Activated T-cell treated with anti-CD3 and anti-CD28 coated beads, Interleukin-2, amount 50 U/mL, for 48 hours (primary cell): ENCODE measurements at places on chromosomes 7 and 10.

DNA sequence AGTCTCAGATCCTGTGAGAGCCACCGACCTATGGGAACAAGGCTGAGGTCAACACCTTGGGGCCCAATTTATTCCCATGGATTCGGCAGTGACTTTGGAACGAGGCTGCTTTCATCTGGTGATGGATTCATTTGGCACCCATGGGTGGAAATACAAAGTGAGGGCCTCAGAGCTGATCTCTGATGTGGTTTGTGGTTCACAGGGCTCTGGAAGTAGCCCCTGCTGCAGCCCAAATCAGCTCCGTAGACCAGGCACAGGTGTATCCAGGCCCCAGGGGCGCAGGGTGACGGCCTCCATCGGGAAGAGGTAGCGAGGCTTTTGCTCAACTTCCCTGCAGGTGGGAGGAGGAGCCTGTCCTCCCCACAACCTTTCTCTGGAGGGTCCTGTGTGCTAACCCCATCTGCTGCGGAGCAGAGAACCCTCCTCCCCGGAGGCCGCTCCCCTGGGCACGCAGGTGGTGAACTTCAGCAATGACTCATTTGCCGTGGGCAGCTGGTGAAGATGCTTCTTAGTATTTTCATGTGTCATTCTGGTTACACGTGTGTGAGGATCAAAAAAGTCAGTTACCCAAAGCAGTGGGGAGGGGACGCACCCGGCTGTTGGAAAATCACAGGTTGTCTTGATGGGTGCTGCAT is 7.5 kb upstream of the JAKMIP3 start:
- peak; percentile 36 for DNase-seq

GRCh38 chr7:517774-518629 is 1.6 kb downstream of the PDGFA start:
- DNase-seq, result peak; percentile 29

DNA sequence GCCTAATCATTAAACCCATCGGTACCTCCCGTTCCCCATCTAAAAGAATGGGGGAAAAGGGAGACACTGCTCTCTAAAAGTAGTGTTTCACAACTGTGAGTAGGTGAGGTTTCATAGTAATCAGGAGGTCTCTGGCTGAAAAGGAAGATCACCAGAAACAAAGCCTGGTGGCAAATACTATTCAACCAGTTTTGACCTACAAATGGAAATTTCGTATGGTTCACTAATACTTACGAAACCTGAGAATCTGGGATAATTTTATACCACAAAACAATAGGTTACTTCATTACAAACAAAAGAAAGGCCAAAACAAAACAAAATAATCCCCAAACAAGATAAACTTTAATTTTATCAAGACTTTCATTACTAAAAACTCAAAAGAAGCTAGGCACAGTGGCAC is 28.4 kb upstream of the ANLN start:
- no peak for DNase-seq

DNA sequence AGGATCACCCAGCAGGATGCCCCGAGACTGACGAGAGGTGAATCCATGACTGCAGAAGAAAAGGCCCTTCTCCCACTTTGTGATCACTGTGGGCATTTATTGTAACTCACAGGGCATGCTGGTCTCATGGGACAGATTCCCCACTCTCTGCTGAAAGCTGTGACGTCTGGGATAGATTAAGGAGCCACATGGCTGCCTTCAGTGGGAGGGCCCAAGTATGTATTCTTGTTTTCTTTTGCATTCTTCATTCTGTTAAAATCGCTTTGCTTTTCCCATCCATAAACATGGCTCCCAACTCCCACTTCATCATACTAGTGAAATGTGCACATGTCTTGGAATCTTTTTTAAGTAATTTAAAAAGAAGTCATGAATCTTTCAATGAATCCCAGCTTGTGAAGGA is 67.2 kb downstream of the FAM107B start:
- no peak for DNase-seq

DNA sequence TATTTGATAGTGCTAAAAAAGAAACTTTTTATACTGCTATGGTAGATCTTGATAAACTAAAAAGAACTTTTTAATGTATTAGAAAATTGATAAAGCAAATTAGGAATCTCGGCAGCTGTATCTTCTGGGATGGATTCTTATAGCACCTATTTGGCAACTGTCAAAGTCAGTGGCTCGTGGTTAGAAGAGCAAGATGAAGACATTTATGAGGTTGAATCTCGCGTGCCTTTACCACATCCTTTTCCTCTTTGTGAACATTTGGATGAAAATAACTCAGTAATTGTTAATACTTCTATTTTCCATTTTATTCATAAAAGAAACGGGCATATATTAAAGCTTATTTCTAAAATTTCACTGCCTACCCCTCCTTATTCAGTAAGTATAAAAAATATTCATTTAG is 76.2 kb downstream of the CYP51A1 start:
- DNase-seq, result no peak

- DNase-seq, result no peak
Observed at GRCh38 chr10:88082391-88082790, 219.0 kb downstream of the PTEN start.

DNA sequence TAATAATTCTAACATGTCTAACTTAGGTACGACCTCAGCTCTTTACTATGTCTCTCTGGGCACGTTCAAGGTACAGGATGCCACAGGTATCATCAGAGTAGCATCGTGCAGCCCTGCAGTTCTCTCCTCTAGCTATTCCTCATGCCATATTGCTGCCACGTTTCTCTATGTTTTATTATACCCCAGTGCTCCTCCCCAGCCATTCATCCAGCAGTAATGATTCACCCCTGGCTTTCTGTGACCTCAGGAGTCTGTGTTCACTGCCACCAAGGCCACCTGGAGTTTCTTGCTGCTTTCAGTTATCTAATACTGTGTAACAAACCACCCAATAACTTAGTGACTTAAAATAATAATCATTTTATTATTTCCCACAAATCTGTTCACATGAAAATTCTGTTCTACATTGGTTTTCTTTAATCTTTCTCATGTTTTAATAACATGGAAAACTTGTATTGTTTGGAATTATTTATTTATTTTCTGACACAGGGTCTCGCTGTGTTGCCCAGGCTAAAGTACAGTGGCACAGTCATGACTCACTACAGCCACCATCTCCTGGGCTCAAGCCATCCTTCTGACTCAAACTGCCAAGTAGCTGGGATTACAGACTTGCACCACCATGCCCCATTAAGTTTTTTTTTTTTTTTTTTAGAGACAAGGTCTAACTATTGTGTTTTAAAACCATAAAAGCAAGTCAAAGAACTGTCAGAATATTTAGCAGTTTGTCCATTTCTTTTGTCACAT is 21.8 kb downstream of the REEP3 start:
- no peak for DNase-seq

DNA sequence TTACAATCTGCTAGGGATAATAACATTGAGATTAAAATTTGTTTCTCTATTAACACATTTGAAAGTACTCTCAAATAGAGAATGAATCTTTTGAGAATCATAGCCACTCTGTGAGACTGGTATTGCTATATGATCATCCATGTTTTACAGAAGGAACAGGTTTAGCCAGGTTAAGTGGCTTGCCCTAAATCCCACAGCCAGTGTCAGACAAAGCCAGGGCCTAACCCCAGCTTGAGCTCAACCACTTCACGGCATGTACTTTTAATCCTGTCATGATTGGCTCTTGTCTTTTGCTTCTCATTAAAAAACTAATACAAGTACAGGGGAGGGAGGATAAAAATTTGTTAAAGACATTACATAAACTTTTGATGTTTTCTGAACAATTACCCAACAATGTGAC is 3.8 kb upstream of the ZNRF2 start:
- no peak for DNase-seq

DNA sequence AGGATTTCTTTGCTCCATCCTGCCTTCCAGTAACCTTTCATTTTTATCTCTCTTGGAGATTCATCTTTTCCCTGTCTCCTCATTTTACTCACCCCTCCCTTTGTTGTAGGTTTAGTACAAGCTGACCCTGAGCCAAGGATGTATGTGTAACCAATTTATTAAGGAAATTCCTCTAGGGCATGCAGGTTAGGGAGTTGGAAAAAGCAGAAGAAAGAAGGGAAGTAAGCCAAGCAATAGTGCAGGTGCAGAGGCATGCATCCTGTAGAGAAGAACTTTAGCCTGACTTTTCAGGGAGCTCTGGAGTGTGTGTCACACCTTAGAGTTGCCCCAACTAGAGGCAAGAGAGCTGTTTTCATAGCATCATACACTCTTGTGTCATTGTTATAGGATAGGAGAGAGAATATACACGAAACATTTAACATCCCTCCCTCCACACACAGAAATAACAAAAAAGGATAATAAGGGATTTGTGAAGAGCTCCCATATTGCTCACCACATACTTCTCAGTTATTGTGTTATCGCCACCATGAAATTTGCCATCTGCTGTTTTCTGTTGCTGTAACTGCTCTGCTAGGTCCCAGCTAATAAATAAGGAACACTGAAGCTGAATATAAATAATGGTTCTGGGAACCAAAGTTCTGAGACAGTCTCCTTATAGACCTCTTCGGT is 21.8 kb upstream of the SEMA3C start:
- DNase-seq, result no peak

DNA sequence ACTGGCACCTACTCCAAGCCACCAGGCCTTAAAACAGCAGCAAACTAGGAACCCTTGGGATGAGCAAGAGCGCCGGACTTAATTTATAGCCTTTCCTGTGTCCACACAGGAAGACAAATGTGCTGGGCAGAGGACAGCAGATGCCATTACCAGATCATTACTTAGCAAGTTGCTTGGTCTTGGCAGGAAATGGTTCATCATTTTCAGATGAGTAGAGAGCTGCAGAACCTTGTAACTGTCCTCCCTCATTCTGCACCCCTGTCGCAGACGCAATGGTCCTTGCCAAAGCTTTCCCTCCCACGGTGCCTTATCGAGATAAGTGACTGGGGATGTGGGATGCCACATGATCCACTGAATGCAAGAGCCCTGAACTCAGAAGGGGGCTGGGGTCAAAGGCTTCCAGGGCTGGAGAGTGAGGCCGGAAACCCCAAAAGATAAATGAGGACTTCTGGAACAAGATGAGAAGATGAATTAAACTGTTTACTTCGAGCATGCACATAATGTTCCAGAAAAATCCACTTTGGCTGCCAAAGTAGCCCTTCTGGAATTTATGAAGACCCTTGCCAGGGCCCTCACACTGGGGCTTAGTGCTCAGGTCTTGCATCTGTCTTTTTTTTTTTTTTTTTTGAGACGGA is 145.6 kb upstream of the ZNF32 start:
- DNase-seq, result no peak

DNA sequence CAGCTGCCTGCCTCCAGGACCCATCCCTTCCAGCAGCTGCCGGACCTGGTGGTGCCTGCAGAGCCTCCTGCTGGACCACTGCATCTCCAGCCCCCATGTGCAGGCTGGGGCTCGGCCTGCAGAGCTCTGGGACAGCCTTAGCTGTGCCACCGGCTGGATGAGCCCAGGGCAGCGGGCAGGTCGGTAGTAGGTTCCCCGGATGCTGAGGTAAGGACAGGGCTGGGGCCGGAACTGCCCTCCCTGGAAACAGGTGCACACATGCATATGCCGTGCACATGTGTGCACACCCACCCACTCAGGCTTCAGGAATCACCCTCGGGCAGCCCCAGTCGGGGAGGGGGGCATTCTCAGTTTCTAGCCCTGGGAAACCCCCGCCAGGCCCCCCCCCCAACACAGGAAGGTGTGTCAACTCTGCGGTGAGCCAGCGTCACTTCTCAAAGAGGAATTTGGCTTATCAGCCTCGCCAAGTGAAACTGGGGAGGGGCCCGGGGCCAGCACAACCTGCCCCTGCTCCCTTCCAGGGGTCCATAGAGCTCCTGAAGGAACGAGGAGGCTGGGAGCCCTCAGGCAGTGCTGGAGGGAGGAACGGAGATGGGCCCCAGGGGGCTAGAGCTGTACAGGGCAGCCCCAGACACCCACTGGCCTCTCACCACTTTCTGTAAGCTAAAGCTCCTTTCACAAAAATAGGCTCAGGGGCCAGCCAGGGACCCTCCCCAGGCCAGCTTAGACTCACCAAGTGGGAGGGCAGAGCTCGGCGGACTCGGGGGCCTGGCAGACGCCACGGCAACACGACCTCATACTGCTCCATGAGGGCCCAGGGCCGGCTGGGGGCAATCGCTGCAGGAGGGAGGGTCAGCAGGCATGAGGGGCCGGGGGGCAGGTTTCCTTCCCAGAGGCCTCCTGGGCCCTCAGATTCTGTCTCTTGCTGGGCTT is 1.7 kb downstream of the ADAM8 start:
- DNase-seq, result peak; percentile 89

DNA sequence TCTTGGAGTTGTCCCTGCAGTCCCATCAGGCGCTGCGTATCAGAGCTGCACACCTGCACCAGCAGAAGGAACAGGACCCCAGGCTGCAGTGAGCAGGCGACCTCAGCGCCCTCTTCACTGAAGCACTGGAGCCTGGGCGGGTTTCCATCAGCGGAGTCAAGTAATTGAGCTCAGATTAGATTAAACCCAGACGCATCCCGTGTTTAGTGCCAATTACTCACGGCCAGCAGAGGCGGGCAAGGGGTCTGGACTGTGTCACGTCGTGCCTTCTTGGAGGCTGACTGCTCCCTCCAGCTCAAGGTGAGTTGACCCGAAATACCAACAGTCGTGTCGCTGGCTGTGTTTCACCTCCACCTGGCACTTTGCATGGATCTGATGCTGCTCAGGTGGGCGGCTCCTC is 123.6 kb downstream of the CXCL12 start:
- no peak for DNase-seq

DNA sequence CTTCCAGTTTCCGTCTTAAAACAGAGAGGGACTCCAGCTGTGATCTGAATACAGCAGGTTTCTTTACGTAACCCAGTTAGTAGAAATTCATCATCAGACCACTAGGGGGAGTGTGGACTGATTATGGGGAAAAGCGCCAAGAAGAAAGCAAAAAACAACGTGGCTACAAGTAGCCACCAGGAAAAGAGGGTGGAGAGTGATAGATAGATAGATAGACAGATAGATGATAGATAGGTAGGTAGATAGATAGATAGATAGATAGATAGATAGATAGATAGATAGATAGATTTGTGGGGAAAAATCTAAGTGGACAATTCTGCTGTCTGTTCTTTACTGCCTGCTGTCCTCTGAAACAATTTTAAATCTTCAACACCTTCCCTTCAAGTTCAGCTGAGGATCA is 12.7 kb upstream of the AKR1B10 start:
- DNase-seq, result no peak

DNA sequence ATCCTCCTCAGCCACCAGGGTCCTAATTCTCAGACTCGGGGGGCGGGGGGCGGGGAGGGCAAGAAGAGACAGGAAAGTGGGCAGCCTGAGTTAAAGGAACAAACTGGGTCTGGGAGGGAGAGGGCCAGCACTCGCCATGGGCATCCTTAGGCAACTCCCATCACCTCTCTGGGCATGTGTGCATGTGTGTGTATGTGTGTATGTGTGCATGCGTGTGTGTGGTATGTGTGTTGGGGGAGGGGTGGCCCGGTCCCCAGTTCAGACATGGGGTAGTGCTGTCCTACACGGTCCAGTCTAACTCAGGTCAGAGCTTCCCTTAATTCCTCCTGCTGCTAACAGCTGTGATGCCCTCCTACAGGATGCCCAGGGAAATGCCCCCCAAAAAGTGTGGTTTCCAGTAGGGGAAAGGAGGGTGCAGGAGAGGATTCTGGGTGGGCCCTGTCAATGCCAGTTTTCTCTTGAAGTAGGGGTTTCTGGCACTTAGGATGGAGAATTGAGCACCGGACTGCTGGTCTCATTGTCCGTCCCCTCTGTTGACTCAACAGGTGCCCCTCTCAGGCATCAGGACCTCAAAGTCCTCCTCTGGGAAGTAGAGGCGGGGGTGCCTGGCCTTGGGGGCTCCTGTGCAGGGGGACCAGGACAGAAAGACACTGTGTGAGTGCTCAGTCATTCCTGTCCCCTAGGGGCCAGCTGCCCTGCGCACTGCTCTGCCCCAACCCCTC is 15.1 kb upstream of the ZMIZ1 start:
- no peak for DNase-seq
